ENCODE measurements at places on chromosomes 3 and 15.

GRCh38 chr15:48466820-48467219 lies 135.6 kb downstream of the DUT start:
- no peak for DNase-seq

DNA sequence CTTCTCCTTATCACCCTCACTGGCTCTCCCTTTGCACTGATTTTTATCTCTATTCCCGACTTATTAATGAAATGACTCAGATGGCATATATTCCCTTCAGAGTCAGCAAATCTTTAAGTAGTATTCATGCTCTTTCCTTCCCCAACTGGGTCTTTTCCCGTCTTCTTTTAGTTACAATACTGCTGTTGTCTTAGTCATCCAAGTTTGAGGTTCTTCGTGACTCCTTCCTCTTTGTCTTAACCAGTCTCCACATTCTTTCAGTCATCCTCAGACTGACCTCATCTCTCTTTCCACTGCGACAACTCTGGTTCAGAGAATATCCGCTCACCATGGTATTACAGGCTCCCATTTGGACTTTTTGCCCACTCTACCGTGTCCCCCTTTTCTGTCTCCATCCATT lies 12.4 kb downstream of the WDR5B start:
- DNase-seq = no peak

- DNase-seq = no peak
Measured at GRCh38 chr3:39095778-39096177, 11.6 kb downstream of the GORASP1 start.

DNA sequence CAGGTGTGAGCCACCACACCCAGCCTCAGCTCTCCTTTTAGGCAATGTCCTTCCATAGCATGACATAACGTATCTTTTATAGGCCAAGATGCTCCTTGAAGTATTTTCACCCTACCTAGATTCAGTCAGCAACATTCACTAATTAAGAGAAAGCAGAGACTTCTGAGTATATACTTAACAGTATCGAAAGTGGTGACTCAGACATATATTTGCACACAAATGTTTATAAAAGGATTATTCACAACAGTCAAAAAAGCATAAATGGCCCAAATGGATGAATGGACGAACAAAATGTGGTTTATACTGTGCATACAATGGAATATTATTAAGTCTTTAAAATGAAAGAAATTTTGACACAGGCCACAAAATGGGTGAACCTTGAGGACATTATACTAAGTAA lies 108.6 kb downstream of the ZNF385D start:
- DNase-seq = no peak

DNA sequence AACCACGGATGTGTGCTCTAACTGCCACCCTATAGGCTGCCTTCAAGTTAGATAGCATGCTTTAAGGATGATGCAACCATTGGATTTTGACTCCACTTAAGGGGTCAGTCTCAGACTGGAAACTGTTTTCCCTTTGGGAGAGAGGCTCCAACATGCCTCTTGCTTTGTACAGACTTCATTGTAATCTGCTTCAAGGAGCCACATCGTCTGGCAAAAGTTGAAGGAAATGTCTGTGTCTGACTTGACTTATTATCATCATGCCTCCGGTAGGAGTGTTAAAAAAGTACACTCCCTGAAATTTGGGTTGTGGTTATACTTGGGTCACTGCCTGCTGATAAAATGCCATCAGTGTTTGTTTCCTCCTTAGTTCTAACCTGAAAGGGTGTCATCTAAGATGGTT lies 245.4 kb upstream of the CDIN1 start:
- DNase-seq = no peak

DNA sequence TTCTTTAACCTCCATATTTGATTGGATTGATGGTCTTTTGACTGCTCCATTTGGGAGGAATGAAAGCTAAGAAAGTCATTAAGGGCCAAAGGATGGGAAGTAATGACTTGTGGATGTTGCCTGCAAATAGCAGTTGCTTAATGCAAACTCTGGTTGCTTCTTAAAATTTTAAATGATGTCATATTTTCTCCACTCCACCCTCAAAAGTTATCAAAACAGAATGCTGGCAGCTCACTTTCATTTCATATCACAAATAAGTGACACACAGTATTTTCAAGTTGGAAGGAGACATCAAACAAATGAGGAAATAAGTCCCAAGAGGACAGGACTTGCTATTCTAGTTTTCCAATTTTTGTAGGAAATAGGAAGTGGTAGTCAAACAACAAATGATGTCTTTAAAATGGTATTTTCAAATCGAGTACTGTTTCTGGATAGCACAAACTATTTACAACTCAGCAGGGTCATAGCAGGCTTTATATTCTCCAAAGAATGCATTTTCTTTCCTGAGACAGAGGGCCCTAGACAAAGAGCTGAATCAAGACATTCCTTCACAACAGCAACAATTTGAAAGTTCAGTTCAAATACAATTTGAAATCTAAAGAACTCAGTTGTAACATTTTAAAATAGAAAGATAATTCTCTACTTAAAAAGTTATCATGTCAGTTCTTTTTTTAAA lies 165.1 kb upstream of the UBE2E1 start:
- no peak for DNase-seq

DNA sequence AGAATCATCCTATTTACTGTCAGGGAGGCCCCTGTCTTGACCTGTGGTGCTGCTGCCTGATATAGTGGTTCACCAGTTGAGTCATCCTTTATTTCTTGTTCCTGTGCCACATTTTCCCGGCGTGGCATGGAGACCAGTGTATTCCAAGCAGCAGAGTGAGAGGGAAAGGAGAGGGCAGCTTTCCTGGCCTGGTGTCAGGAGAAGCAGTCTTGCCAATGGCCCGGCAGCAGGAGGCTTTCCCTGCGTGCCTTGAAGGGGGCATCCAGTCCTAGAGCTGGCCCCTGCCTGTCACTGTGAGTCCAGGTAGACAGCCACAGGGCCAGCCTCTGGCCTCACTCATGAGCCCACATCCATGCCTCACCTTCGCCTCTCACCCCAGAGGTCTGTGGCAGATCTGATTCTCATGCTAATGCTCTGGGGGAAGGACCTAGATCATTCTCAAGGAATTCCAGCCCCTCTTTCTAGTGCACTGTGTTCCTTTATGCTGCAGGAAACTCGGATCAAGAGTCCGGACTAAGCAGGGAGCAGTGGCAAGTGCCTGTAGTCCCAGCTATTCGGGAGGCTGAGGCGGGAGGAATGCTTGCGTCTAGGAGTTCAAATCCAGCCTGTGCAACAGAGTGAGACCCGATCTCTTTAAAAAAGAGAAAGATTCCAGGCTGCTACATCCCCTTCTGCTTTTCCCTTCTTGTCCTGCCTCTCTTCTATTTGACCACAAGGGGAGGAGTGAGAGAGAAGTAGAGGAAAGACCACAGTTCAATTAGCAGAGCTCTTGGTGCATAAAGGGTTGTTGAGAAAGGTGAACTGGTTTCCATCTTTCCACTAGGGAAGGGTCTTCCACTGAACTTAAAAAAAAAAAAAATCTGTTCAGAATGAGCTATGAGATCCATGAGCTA lies 66.8 kb upstream of the HACD2 start:
- DNase-seq = no peak

GRCh38 chr3:181974198-181974597 lies 262.5 kb downstream of the SOX2 start:
- DNase-seq = no peak

DNA sequence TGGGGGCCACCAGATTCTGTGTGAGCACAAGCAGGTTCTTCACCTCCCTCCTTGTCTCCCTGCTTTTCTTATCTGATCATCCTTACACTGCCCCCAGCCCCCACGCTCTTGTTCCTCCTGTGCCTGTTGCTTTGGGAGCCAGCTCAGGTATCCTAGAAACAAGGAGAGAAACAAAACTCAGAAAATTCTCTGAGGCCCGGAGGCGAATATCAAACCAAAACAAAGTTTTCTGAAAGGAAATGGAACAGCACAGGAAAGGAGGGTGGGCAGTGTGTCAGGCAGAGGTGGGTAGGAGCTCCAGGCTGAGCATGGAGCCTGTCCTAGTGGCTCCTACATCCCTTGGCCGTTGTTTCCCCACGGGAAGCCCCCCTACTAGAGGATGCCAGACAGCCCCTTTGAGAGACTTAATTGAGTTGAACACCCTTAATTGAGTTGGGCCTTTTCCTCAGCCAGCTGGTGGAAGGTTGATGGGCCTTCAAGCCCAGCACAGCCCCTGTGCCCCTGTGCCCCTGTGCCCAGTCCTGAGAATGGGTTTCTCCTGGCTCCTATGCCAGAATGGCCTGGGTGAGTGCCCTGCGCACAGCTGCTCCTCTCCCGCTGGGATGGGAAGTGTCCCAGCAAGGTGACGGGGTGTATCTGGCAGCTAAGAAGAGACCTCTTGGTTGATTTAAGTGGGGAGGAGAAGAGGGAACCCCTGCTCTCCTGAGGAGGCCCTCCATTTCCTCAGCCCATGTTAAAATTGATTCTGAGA lies 22.8 kb upstream of the JMJD7 start:
- no peak for DNase-seq

DNA sequence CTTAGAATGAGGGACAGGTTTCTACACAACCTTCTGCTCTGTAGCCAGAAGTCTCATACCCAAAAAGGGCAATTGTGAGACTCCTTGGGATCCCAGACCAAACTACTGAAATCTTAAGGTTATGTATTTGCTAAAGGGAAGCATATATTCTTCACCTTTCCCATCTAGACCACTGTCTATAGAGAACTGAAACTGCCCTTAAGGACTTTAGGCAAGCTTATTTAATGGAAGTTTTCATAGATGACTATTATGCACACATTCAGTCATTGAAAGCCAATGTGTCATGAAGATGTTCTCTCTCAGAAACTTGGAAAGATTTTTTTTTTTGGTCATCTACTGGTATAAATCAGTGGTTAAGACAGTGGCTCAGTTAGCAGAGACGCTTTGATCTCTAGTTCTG lies 365.3 kb downstream of the MCTP2 start:
- no peak for DNase-seq

DNA sequence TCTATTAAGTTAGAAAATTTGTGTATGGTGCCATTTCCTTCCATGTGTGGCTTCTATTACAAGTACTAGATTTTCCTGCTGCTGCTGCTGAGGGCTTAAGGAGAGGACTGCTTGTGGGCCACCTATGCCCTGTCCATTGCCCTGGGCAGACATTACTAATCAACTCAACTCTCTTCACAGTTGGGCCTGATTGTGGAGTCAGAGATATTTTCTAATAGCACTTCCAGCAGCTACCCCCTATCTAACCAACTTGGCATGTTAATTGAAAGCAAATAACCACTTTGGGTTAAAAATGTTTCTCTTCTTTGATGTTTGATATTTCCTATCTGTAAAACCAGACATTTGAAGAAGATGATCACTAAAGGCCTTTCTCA lies 242.0 kb downstream of the EDEM1 start:
- no peak for DNase-seq

- no peak for DNase-seq
Measured at GRCh38 chr3:52912885-52913731, 15.8 kb upstream of the STIMATE start.

- no peak for DNase-seq
Measured at GRCh38 chr3:55406696-55407425, 80.2 kb downstream of the WNT5A start.

DNA sequence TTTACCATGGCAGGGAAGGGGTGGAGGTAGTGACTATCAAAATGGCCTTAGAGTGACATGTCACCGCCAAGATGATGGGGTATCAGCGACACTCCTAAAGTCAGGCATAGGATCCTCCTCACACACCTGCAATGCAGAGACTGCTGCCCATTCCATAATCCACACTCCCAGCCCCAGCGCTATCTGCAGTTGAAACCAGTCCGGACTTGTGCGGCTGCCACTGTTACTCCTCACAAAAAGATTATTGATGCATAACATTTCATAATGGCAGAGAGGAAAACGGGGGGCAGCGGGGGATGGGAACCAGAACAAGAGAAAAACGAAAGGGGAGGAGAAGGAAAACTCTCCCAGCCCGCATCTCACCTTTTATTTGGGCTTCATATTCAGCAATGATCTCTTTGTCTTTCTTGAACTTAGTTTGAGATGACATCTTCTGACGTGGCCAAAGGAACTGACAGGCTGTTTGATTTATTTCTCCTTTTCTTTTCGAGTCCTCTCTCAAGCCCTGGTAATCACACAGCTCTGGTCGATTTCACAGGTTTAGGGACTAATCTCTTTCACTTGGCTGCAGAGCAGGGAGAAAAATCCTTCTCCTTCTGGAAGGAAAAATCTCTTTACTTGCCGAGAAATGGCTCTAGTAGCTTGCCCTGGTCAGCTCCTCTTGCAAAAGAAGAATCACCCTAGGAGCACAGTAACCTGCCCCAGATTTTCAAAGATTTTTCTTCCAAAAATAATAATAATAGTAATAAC lies 749 bp downstream of the SRGAP3 start:
- no peak for DNase-seq

DNA sequence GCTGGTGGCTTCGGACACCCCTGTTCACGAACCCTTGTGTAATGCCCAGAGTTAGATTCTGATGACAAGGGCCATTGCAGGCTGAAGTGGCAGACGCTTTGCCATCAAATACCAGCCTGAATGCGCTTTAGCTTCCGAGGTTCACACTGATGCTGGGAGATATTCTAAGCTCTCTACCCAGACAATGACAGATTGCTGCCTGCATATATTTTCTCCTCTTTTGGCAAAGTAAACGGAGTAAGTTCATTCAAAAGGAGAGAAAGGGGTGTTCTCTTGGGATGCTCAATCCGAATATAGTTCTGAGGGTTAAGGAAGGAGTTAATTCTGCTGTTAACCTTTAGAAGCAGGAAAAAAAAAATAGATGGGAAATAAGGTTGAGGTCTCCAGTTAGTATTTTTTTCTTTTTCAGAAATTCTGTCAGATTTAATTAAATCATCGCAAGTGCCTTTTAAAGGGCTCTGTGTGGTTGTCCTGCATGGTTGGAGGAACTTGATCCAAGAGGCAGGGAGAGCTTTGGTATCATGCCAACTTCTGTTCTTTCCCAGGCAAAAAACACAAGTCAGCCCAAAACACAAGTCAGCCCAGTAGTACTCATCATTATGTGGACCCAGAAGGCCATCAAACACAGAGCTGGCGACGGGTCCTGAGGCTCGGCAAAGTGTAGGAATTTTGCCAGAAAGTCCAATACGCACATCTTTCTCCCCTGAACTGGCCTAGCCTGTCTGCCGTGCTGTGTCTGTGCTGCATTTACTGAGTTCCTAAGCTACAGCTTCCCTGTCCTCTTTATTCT lies 70.9 kb upstream of the ST8SIA2 start:
- no peak for DNase-seq

- no peak for DNase-seq
Measured at GRCh38 chr3:181382656-181383055, 329.1 kb upstream of the SOX2 start.

DNA sequence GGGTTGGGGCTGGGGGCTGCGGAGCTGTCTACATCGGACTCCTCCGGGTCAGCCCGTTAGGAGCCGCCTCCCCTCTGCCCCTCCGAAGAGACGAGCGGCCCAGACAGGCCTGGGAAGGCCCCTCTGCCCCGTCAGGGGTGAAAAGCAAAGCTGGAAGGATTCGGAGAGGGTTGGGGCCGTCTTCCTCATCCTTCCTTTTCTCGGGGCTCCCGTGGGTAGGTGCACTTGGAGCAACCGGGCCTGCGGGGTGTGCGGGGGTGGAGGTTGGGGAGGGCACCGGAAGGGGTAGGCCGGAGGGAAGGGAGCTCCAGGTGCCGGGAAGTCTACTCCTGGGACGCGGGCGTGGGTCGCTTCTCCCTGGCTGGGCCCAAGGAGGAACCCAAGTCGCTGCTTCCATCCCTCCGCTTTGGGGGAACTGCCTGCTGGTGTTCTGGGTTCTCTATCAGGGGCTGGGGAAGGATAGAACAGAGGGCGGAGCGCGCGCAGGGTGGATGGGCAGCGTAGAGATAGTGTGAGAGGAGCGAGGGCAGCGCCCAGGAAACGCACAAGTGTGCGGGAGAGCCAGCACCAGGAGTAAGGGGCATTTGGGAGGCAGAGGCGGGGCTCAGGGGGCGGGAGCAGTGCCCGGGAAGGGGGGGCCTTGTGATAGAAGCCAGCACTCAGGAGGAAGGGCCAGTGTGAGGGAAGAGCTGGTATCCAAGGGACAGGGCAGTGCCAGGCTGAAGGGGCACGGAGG lies 590 bp downstream of the POLR2H start:
- DNase-seq = peak; percentile 85
